HTR-8/SVneo (cell line): ENCODE measurements at places on chromosomes 1 and 21.

- DNase-seq = no peak
Observed at GRCh38 chr1:218851586-218851985, 322.1 kb upstream of the LYPLAL1 start.

DNA sequence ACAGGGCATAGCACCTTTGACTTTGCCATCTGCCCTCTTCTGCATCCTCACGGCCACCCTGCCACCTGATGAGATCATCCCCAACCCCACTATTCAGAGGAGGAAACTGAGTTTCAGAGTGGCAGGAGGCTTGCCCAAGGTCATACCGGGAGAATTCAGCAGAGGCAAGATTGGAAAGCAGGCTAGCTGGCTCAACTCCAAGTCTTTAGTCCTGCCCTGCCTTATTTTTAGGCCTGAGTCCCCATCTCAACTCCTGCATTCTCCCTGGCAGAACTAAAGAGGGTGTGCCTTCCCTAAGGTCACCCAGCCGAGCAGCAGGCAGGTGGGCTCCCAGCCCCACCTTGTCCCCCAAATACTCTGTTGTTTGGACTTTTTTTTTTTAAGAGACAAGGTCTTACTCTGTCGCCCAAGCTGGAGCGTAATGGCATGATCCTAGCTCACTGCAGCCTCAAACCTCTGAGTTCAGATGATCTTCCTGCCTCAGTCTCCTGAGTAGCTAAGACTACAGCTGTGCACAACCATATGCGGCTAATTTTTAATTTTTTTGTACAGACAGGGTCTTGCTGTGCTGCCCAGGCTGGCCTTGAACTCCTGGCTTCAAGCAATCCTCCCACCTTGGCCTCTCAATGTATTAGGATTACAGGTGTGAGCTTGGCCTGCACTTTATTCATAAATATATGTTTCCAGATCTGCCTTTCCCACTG is 13.8 kb upstream of the FGR start:
- no peak for DNase-seq

DNA sequence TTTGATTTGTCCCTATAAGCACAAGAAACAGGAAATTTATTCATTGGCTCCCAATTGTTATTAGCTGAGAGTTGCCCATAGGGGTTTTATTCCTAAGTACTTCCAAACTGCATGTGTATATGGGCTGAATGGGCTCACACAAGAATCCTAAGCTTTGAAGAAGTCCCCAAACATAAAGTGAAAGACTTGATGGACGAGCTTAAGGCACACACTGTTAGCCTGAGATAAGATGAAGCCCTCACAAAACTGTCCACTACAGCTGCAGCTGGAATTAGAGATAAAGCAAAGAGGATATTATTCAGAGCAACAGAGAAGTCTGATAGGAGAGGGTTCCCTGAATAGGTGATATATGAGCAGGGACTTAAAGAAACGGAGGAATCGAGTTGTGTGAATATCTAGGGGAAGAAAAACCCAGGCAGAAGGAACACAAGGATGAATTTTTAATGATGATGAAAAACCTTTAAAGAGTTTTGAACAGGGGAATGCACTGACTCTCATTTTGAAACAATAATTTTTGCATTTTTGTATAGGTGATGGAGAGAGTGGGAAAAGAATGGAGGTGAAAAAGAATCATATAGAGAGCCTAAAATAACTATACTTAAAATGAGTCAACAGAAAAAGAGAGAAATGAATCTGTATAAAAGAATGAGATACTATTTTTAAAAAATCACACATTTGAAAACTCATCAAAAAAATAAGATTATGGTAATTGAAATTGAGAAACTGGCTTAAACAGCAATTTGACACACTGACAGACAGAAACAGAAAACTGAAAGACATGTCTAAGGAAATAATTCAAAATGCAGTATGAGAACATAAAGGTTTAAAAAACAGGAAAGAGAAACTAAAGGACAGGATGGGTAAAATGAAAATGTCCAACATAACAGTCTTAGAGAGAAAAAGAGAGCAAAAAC is 133.6 kb upstream of the POGK start:
- no peak for DNase-seq

- no peak for DNase-seq
Observed at GRCh38 chr1:94411237-94411636, 7.0 kb upstream of the ABCD3 start.

DNA sequence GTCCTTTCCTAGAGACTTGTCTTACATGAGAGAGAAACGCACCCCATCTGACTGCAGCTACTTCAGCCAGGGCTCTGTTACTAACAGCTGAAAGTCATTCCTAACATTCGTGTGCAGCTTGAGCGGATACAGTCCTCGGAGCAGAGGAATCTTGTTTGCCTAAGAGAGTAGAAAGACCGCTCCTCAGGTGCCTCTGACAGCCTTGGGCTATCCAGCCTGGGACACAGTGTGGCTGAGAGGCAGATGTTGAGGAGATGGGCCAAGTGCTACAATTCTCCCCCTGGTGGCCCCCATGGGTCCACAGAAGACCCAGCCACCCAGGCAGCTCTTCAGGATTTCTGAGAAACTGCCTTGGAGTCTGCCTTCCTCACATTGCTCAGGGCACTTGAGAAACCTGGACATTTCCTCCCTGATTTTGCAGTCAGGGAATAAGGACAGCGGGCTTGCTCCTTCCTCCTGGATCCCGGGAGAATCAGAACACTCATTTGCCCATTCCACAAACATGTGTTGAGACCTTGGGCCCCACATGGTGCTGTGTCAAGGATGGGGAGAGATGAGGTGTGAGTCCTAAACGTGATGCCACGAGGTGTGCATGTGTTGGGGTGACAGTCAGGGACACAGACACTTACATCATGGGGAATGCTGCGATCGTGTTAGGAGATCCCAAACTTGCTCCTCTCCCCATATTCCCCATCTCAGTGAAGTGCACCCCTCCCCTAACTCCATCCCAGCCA is 13.1 kb downstream of the TRIM62 start:
- DNase-seq = no peak

DNA sequence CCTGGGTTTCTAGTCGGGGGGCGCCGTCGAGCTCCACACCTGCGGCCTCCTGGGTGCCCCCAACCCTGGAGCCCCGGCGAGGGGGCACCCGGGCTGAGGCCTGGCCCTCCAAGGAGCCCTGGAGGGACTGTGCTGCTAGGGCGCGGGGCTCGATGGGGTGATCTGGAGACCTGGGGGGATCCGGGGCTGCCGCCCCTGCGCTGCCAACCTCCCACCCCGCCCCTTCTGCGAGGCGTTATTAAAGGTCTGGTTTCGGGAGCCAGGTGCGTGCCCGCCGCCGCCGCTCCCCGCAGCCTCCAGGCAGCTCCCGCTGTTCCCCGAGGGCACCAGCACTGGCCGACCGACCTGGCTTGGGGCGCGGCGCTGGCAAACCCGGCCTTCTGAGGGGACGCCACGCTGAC is 746 bp upstream of the POFUT2 start:
- no peak for DNase-seq

- no peak for DNase-seq
Observed at GRCh38 chr1:196655071-196655470, 3.2 kb downstream of the CFH start.

DNA sequence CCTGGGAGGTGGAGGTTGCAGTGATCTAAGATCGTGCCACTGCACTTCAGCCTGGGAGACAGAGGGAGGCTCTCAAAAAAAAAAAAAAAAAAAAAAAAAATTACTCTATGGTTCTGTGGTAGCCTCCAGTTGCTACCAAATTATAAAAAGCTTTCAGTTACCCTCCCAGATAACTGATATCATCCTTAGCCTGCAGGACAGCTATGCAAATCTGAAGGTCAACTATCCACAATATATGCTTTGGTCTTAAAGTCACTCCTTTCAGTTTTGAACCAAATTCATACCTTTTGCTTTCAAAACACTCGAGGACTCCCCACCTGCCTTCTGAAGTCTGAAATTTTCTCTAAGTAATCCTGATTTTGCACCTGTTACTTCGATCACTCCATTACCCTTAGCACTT is 3.1 kb downstream of the MIXL1 start:
- DNase-seq = no peak

- no peak for DNase-seq
Observed at GRCh38 chr1:46224966-46225365, 21.8 kb downstream of the LURAP1 start.

GRCh38 chr1:30600706-30601105 is 122.7 kb downstream of the MATN1 start:
- DNase-seq = no peak

GRCh38 chr1:193417403-193417802 is 231.0 kb upstream of the B3GALT2 start:
- DNase-seq = no peak

DNA sequence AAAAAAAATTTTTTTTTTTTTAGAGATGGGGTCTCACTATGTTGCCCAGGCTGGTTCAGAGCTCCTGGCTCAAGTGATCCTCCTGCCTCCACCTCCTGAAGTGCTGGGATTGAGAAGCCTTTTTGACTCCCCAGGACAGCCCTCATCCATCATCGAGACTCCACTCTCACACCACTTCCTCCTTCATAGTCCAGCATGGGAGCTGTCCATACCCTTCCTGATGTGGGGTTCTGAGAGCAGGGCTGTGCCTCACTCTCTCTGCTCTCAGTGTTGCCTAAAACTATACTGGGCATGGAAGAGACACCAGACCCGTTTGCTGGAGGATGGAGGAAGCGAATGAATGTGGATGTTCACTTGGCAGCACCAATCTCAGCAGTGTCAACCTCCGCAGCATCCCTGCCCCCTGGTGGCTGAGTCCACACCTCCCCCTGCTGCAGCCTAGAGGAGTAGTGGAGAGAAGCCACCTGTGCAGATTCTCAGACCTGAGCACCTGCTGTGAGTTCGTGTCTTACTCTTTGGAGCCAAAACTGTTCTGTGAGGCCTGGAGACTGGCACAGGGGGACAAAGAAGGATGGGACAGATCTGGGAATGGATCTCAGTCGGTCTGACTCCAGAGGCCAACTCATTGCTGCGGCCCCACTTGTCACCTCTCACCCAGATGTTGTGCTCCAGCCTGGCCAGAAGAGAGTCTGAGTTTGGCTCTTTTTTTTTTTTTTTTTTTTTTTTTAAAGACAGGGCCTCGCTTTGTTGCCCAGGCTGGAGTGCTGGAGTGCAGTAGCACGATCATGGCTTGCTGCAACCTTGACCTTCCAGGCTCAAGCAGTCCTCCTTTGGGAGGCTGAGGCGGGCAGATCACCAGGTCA is 17.7 kb downstream of the TINAGL1 start:
- peak; percentile 69 for DNase-seq

DNA sequence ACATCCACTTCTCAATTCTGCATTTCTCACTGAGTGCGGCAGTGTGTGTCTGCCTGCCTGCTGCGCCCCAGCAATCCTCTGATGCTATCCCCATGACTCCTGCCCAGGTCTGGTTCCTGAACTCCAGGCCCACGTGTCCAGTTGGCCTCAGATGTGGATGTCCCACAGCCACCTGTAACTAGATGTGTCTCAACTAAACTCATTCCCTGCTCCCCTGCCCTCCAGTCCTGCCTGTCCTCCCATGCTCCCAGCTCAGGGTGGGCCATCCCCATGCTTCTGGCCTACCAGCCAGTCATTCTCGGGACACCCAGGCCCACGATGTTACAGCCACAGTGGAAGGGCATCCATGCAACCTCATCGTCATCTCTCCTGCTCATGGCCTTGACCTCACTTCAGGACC is 76.8 kb downstream of the STUM start:
- DNase-seq = no peak

- DNase-seq = no peak
Observed at GRCh38 chr1:44076066-44076465, 42.6 kb upstream of the KLF17 start.

DNA sequence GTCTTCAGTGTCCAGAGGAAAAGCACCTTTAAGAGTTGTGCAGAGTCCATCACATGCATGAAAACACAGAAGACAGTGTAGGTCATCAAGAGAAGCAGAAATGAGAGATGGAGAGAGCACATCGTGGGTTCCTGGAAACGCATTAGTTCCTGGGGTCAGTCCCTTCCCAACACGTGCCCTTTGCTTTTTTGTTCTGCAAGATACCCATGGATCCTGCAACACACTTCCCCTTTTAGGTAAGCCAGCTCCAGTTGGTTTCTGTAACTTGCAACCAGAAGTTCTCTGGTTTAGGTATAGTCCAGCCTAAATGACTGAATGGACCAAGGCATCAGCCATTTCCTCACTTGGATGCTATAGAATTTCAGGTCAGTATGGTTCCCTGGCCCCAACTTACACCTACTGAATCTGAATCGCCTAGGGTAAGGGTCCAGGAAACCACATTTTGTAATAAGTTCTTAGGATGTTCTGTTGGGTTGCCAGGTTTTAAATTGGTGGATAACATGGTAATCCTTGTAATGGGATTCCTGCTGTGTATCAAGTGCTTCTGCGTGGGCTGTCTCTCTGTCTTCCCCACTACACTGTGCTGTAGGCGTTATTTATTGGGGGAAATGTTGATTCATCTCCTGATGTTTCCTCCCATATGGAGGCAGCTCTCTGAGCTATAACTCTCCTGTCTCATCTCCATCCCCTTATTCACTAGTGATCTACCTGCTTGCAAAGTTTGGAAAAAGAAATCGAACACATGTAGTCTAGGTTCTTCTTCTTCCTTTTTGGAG is 230.6 kb downstream of the TNR start:
- no peak for DNase-seq

GRCh38 chr1:179770887-179771502 is 27.9 kb downstream of the FAM163A start:
- no peak for DNase-seq

DNA sequence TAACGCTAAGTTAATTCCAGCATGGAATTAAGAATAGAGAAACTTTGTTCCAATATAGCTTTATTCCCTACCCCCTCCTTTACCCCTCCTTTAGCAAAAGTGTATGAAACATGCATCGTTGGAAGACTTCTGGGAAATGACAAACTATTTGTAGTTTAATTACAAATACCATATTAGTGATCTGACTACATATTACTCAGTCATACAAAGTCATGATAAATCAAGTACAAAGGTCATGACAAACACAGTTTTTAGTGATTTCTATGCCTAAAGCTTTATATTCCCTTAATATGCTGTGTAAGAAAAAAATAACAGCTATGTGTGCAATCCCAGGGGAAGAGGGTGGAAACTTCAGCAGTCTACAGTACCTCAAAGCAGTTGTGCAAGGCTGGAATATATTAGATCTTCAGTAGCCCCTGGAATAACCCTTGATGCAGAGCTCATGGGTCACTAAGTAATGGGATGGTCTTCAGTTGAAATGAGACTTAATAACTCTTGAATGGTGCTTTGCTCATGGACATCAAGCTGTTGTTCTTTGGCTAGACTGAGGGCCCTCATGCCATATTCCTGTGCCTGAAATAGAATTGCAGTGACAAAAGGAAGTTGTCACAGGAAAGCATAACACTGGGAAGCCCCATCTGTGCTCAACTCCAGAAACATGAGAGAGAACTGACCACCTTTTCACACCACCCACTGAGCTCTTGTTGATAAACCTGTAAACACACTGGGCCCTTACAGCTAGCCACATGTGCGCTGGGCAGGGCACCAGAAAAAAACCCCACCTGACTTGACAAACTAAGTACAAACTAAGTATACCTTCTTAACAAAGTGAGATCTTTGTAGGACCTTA is 25.3 kb downstream of the ZMYND12 start:
- no peak for DNase-seq

DNA sequence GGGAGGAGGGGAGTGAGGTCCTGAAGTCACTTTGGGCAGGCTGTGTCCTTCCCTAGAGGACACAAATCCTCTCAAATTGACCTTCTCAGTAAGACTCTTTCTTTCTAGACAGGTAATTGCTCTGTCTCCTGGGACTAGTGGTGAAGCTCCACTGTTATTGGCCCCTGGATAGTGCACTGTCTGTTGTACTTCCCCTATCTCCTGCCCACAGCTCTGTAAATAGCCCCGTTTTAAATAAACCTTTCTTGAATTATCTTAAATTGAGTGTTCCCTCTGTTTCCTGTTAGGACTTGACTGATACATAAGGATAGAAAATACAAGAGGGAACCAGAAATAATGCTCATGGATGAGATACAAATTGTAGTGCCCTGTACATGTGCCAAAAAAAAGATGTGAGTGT is 229.5 kb upstream of the USP24 start:
- DNase-seq = no peak
